ENCODE measurements at places on chromosomes 1 and 21.

GRCh38 chr1:156098784-156099183, 15.7 kb upstream of the LMNA start:
- DNase-seq = no peak

DNA sequence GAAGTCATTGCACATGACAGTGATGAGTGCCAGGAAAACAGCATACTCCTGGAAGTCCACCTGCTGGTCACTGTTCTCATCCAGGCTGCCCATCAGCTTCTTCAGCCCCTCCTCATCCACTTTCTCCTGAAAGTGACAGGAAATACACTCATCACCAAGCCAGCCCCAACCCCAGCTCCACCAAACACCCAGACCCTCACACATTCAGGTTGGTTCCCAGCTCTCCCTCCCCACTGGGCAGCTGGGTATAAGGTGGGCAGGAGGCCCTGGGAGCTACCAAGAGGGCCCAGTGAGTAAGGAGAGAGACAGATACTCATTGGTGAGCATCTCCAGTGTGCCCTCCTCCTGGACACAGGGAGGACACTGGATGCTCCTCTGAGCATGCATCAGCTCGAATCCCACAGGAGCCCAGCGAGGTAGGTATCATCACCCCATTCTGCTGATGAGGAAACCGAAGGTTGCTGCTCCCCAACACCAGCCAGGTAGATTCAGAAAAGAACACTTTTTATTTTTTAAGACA, 4.1 kb downstream of the S100A2 start:
- DNase-seq = no peak

GRCh38 chr1:168767894-168768584, 39.0 kb upstream of the DPT start:
- no peak for DNase-seq

DNA sequence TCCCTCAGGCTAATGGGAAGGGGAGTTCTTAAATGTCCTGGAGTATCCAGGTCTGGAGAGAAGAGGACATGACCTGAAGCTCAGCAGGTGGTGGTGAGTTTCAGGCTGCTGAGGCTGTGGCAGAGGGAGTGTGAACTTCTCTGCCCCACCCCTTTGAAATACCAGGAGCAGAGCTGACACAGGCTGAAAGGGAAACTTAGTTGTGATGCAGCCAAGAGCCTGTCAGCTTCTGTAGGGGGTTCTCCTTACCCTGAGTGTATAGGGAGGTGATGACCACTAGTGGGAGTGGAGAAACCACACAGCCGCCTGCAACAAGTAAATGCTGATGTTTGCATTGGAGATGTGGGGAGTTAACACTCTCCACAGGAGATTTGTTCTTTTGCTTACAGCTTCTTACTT, 152.3 kb downstream of the FCRL5 start:
- DNase-seq = no peak

- DNase-seq = no peak
Measured at GRCh38 chr1:54835131-54835898, 34.2 kb upstream of the TTC22 start.

- DNase-seq = no peak
Measured at GRCh38 chr1:91944087-91944486, 5.1 kb upstream of the BRDT start.

- DNase-seq = no peak
Measured at GRCh38 chr1:94675373-94675772, 133.8 kb upstream of the F3 start.

DNA sequence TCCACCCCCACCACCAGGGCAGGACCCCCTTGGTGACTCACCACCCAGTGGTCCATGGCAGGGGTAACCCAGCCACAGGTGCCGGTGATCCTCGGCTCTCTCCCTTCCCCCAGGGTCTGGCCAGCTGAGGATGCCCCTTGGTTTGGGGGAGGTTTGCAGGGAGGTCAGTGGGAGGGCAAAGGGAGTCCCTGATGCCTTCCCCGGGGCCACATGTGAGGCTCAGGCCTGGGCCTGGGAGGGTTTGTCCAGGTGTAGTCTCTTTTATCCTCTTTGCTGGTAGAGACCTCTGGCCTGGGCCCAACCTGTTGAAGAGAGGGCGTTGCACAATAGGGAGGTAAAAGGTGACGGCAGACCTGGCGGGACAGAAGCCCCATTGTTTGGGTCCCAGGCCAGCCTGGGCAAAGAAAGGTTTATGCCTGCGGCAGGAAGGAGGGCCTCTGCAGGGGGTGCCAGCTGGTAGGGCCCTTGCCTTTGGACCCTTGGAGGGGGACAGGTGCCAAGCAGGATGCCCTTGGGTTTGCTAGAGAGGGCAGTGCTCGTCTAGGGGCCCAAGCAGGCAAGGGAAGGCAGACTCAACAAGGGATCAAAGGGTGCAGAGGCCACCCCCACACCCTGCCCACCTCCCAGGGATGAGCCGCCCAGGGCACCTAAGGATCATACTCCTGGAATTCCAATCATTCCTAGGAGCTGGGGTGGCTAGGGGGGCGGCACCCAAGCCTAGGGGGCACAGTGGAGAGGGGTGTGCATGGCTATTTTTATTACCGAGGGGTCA, 760 bp upstream of the TINAGL1 start:
- no peak for DNase-seq

GRCh38 chr1:247500865-247501264, 35.4 kb downstream of the OR2C3 start:
- DNase-seq = no peak

DNA sequence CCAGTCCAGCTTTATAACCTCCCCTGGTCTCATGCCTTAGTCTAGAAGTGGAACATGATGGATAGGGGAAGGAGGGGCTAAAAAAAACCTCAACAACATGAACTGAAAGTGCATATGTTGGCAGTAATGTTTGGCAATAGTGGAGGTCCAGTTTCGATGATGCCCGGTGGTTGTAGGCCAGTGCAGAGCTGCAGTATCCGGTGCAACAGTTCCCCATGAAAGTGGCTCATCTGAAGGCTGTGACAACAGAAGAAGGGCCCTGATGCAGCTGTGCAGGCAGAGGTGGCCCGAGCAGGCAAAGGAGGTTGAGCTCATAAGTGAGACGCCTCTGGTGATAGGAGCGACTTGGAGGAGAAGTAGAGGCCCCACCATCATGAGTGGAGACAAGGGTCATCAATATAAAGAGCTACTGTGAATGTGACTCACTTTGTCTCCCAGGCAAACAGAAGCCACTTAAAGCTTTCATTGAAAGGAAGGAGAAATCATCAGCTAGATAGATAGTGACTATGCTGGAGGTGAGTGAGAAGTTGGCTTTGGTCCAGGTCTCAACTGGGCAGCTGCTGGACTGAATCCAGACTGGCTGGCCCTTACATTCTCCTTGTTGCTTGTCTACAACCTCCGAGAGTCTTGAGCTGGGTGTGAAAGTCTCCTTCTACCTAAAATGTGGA, 10.2 kb upstream of the CREG1 start:
- DNase-seq = no peak

- DNase-seq = no peak
Measured at GRCh38 chr1:224959115-224959514, 29.6 kb downstream of the DNAH14 start.

DNA sequence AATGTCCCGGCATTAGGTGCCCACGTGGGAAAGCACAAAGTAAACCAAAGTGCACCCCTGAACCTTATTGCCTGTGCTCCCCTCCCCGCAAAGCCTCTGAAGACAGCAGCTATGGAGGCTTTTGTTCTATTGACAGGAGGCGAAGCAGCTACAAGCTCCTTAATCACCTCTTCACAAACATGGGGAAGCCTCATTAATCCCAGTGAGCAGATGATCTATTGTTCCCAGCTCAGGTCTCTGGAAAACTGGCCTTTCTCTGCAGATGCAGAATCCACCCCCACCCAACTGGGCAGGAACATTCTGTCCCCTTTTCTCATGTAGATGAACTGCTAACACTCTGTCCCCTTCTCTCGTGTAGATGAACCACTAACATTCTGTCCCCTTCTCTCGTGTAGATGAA, 190.5 kb upstream of the CSF3R start:
- no peak for DNase-seq

DNA sequence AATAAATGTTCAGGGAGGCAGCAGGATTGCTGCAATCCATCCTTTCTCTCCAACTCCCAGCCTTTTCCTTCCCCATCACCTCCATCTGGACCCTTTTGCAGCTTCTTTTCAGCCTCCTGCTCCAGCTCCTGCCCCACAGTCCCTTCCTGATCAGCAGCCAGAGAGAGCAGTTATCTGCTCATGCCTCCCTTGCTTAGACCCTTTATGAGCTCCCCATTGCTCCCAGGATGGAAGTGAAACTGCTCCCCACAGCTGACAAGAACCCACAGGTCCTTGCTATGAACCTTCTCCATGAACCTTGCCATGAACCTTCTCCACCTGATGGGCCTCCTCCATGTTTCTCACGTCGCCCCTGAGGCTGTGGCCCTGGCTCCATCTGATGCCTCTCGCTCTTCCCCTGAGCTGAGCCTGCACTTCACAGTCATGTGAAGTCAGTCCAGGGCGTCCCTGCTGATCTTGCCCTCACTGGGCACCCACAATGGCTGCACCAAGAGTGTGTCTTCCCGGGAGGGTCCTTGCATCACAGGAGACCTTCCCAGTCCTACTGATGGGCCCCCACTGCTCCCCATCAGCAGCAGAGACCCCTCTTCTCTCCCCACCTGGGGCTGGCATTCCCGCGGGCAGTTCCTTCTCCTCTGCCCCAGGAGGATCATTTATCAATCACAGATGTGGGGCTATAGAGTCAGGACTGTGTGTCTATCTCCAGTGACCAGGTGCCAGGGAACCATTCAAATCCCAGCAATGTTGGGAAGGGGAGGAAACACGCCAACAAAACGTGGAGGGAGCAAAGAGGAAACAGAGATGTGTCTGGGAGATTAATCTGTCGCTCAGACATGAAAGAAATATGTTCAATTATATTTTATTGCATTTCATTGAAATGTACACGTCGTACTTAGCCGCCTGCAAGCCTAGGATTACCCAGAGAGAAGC, 73.1 kb downstream of the MATN1 start:
- DNase-seq = no peak

- no peak for DNase-seq
Measured at GRCh38 chr1:246067432-246068216, 439.5 kb downstream of the SMYD3 start.

GRCh38 chr1:38064197-38064903, 17.8 kb upstream of the POU3F1 start:
- DNase-seq = no peak

- peak; percentile 55 for DNase-seq
Measured at GRCh38 chr1:1665815-1666251, 7.0 kb upstream of the CDK11B start.

GRCh38 chr1:235625340-235625739, 24.2 kb downstream of the GNG4 start:
- DNase-seq = no peak

- DNase-seq = no peak
Measured at GRCh38 chr21:39489380-39489924, 37.7 kb downstream of the SH3BGR start.

DNA sequence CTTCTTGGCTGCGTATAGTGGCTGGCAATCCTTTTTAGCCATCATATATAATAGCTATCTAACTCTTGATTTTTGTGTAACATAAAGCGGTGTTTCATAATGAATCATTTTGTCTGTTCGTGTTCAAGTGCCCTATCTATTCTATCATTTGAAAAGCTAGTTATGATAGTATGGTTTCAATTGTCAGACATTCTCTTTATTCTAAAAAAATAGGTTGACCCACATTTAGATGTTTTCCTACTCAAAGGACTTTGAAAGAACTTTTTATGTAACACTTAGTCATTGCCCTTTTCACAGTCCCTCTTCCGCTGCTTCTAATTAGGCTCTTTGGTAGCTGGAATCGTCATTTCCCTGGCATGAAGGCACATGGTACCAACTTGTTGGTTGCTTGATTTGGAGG, 272.2 kb upstream of the B3GALT2 start:
- DNase-seq = no peak

DNA sequence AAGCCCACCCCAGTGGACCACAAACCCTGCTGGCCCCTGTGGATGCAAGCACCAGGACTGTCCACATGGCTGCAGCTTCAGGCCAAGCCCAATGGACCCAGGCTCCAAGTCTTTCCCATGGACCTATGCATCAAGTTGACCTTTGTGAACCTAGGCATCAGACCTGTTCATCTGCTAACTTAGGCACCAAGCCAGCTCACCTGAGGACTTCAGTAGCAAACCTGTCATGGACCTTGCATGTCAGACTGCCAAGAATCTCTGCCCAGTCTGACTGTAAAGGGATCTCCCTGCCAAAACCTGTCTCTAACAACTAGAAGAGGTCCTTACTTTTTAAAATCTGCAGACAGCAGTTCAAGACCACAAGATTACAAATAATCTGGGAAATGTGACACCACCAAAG, 37.8 kb downstream of the FMO3 start:
- DNase-seq = no peak

DNA sequence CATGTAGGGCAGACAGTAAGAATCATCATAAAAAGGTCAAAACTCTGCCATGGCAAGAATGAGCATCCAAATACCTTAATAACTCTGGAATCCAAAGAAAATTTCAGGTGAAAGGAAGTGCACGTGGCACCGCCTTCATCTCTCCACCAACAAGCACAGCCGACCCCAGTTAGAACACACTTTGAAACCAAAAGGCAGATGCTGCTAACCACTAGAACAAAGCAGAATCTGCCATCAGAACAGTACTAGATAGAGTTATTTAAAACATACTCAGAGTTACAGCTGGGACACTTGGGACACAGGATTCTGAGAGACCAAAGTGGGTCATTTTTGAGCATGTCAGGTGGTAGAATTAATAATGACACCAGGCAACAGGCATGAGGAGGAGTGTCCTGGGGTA, 106.7 kb upstream of the SOD1 start:
- DNase-seq = no peak

DNA sequence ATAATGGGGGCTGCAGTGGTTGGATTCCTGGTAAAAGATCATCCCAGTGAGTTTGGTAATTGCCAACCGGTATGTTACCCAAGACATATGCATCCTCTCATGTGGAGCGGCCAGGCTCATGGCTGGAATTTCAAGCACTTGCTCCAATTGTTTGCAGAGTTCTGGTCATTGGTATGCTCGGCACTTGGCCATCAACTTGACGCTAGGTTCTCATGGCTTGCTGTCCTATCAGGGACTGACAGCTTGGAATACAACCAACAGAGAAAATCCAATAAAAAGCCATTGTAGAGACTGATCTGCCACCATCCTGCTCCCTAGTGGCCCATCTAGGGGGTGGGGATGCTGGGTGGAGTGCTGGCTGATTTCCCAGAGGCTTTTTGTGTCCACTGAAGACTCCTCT, 120.9 kb downstream of the EDEM3 start:
- DNase-seq = no peak

DNA sequence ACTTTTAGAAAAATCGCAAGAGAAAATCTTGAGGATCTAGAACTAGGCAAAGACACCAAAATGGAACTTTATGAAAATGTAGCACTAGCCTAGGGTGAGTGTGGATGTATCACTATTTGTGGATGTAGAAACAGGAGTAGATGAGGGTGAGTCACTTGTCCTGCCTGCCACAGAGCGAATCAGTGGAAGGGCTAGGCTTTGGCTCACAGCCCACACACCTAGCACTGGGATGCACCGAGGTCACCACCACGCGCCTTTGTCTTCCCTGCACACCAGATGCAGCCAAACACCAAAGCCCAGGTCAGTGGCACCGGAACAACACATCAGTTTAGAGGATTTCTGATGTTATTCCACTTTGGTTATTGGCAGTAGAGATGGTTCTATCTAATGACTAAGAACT, 38.2 kb downstream of the PKNOX1 start:
- DNase-seq = no peak

- DNase-seq = no peak
Measured at GRCh38 chr1:63981408-63981773, 207.6 kb downstream of the ROR1 start.

All from nephron progenitor cell (in vitro differentiated cells).